Activated CD4-positive, alpha-beta memory T cell treated with anti-CD3 and anti-CD28 coated beads, Interleukin-2, amount 10 ng/mL, durations not matched to agents 7 days and 5 days (primary cell): ENCODE measurements at places on chromosomes 13 and 19.

GRCh38 chr19:58513213-58513693, 1.5 kb upstream of the SLC27A5 start:
- no peak for DNase-seq

GRCh38 chr13:65606622-65607021, 1623.5 kb downstream of the PCDH9 start:
- DNase-seq = no peak

- no peak for DNase-seq
Measured at GRCh38 chr13:21987793-21988192, 316.9 kb downstream of the FGF9 start.

DNA sequence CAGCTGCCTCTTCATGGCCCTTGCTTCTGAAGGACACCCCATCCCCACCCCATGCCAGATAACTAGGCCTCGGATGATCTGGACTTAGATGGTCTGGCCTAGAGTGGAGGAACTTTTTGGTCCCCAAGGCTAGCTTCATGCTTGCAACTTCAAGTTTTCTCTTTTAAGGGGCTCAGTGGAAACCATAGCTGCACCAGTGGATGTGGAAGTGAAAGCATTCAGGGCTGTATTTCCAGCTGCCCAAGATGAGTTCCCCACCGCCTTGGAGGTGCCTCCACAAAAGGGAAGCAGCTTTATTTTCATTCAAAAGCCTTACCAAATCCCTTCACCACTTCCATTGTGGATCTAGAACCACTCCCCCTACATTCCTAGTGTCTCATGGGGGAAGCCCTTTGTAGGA, 17.6 kb upstream of the GSX1 start:
- no peak for DNase-seq

GRCh38 chr19:57242821-57243220, 2.4 kb downstream of the ZNF805 start:
- DNase-seq = no peak

- no peak for DNase-seq
Measured at GRCh38 chr13:49146950-49147355, 73.2 kb upstream of the MLNR start.

DNA sequence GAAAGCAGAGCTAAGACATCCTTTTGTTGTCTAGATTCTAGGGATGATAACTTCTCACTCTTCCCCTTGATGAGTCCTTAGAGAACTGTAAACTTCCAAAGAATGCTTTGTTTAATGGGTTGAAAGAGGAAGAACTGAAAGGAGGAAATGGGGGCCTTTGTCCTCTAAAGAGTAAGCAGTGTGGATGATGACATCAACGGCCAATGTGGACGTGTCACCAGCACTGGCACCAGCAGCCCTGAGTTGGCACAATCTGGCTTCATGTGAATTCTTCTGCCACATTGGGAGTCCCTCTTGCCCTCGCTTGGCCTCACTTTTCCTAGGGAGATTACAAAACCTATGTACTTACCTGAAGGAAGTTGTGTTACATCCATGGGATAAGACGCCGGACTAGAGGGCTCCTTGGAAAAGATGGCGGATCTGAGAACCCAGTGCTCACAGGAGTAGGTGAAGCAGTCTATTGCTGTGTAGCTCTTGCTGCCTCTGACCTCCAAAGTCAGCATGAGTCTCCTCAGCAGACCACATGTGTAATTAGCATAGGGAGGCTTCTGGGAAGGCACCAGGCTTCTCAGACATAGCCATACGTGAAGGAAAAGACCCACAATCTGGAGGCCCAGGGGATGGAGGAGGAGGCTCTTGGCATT, 62.8 kb downstream of the RGCC start:
- no peak for DNase-seq
